ENCODE measurements at places on chromosomes 5 and 9. TPM values are rescaled to one million over a fixed set of nuclear protein-coding genes. Genes with fewer than 3 reads are reported as not detected.

DNA sequence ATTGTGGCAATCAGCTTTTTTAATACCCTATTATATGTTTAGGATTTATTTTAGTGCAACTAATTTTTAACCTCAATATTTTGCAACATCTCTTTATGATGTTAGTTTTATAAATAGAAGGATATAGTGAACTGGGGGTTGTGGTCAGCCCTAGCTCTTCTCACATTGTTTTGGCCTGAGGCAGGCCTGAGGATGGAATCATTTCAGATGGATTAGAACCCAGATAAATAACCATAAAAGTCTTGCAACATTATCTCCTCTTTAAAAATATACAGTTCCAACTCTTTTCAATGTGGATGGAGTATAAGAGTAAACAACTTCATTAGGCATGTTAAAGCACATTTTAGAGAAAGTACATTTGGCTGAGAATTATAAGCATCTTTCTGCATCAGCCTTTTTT, 522.7 kb downstream of the NR2F1-AS1 start:
- DNase-seq, result no peak

The C5orf22 gene
- 14.4 TPM for total RNA-seq

DNA sequence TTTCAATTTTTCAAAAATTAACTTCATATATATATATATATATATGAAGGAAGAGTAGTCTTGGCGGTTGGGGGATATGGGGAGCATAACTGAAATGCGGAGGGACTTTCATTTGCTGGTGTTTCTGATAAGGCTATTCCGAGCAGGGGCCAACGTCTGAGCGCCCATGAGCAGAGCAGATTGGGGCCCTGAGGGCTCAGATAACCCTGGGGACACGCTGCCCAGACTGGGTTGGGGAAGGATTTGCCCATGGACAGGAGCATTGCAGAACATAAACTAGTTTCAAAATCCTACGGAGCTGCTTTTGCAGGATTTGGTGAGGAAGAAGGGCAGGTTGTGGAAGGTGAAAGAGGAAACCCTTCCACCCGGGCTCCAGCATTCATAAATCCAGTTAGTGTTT, 240.2 kb downstream of the IRX1 start:
- no peak for DNase-seq

DNA sequence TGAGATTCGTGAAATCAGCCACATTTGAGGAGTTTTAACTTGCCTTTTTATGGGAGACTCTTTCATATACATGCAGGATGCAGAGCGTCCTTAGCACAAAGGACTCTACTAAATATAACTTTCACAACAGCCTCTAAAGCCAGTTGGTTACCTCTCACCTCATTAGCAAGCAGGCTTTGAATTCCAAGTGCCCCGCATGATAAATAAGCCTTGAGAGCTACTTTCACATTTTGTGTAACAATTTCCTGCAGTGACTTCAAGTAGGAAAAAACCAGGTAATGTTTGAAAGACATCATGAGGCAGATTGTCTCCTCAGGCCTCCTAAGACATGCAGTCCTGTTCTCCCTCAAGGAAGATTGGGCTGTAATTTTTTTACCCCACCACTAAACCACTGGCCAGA, 50.5 kb downstream of the RALGPS1 start:
- no peak for DNase-seq

The KIF4B gene
- not detected for total RNA-seq

DNA sequence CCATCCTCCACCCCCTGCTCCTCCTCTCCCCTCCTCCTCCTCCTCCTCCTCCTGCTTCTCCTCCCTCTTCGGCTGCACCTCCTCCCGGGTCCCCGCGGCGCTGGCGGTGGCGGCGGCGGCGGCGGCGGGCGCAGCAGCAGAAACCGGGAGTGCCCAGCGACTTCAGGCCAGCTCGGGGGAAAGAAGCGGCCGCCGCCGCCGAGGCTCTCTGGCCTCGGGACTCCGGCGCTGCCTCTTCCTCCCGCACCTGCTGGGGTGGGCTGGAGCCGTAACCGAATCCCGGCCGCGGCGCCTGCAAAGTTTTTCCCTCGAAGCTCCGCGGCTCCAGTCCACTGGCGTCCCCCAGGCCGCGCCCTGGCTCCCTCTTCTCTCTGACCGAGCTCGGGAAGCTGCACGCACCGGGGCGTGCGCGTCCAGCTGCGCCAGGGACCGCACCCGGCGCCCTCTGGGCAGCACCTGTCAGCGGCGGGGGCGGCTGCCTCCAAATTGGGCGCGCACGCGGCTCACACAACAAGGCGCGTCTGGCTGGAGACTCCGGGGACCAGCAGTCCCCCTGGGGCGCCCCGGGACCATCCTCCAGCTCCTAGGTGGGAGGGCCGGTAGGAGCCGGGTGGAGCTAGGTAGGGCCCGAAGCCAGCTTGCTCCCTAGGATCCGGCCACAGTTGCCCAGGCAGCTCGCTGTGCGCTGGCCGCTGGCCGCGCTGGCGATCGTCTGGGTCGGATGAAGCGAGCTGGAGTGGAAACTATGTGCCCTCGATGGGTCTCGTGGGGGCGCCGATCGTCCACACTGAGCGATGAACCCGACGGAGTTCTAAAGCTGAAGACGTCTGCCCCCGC, at the start of gene MCTP1:
Gene MCTP1, minus strand, starts transcription at position 523 of the 837 bp plus-strand sequence.
- DNase-seq, result no peak

- no peak for DNase-seq
These were observed 55.3 kb downstream of the PTBP3 start for GRCh38 chr9:112278152-112278551.

Data from breast epithelium (tissue), 4 donors.